Amniotic stem cell (primary cell): ENCODE measurements at places on chromosomes 4 and X.

- no peak for DNase-seq
Observed at GRCh38 chr4:149489321-149489720, 326.3 kb downstream of the IQCM start.

DNA sequence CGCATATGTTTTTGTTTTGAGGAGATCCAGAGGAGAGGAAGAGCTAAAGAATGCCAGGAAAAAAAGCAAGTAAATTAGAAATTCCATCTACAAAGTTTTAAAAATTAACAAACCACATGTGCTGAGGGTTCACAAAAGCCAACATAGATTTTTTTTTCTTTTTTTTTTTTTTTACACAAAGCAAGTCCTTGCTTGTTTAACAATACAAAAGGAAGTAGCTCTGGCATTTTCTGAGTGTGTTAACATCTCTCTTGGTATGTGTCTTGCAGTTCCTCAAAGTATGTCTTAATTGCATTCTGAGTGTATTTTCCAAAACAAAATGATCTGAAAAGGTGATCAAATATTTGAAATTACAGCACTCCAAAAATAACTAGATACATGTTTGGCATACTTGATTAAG, 1682.7 kb upstream of the AGA start:
- no peak for DNase-seq

DNA sequence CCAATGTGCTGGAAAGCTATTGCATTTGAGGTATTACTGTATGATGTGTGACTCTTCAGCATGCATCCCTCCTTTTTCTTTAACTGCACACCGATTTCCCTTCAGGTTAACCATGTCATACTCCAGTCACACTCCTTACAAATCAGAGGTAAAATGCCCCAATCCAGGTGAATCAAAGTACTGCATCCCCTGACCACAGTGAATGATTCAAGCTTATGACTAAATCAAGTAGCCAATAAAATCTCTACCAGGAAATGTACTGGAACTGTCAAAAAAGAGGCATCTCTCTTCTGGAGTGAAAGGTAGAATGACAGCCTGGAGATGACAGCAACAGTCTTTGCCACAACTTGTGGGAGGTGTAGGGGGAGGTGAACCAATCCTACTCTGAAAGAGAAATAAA, 10.4 kb downstream of the ADAMTS3 start:
- DNase-seq, result no peak

GRCh38 chr4:23041501-23041900, 348.8 kb downstream of the GBA3 start:
- DNase-seq, result no peak

GRCh38 chrX:18026166-18026565, 165.1 kb upstream of the RAI2 start:
- no peak for DNase-seq

DNA sequence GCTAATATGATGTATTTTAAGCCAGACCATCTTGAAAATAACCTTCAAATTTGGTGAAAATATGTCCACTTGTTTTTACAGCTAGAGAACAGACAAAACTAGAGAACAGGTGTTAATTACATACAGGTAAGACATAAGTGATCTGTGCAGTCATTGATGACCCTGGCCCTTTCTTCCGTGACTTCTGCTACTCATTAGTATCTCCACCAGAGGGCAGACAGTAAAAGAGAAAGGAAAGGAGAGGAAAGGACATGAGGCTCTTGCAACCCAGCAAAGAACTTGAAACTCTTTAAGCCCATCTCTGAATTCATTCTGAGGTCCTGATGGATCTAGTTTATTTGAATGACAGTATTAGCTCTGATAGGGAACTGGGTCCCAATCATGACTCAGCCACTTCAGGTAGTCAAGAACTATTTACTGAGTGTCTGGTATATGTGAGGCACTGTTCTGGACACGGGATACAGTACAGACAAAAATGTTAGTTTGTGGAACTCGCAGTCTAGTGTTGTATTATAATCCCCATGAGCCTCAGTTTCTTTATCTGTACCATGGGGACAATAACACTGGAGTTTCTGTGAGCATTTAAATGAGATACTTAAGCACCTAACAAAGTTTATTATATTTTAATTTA, 121.0 kb upstream of the TEX13D start:
- peak; percentile 1 for DNase-seq

- DNase-seq, result no peak
Observed at GRCh38 chr4:185383451-185383850, 12.3 kb downstream of the LRP2BP start.

DNA sequence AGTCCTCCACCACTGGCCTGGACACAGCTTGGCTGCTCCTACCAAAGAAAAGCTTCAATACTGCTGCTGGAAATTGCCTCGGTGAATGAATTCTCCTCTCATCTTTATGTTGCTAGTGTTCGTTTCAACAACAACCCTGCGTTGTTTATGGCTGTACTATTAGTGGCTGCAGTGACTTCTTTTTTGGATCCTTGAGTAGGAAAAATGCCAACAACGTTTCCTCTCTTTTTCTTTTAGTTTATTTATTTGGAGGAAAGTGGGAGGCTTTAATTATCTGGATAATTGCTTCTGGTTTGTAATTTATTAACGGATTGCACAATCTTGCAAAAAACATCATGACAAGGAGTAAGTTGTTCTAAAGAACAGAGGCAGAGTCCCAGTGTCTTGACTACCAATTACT, 464.1 kb upstream of the TRAM1L1 start:
- DNase-seq, result no peak

- no peak for DNase-seq
Observed at GRCh38 chr4:159150821-159151390, 48.0 kb downstream of the RAPGEF2 start.

DNA sequence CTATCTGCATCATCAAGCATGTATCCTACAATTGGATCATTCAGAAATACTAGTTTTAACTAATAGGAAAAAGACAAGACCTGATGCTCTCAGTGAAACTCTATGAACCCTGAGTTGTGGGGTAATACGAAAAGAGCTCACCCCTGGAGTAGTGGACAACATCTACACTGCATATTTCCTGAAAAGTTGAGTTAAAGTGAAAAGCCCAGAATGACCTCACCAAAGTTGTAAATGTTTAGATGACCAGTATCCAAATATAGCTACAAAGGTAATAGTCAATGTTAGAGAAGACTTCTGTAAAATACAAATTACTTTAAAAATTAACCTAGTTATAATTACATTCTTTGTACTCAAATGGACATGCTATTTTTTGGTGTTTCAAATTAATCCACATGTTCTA, 52.8 kb upstream of the SRPX start:
- DNase-seq, result no peak

- DNase-seq, result no peak
Observed at GRCh38 chr4:76199664-76200211, 13.9 kb downstream of the SCARB2 start.

- no peak for DNase-seq
Observed at GRCh38 chr4:92535599-92535998, 231.8 kb downstream of the GRID2 start.

DNA sequence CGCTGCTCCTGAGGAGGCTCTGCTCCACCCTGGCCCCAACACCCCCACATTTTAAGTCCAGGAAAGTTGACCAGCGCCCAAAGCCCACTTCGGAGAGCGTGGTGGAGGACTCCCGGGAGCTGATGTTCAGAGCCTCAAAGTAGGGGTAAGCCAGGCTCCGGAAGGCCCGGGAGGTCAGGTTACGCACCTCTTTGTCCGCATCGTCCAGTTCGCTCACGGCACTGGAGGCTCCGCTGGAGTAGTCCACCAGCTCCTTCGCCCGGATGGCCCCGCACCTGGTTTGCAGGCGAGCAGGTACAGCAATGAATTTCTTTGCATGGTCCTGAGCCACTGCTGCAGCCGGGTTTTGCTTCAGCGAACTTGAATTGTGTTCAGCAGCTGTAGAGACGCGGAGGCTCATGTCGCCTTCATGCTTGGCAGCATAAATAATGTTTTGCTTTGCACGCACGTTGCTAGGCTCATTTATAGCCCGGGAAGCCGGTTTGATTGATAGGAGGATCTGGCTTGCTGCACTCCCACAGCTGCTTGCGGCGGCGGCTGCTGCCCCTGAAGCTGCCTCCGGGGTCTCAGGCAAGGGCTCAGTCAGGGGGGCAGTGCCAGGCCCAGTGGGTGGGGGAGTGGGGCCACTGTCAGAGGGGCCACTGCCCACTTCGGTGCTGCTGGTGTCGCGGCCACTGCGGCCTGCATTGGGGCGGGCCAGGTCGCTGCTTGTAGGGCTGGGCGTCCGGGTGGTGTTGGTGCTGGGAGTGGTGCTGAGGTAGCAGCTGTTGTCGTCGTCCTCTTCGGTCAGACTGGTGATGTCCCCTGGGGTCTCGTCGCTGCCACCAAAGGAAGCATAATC, 4.8 kb downstream of the C4orf54 start:
- no peak for DNase-seq

GRCh38 chrX:28880136-28880535, 292.9 kb downstream of the IL1RAPL1 start:
- no peak for DNase-seq

DNA sequence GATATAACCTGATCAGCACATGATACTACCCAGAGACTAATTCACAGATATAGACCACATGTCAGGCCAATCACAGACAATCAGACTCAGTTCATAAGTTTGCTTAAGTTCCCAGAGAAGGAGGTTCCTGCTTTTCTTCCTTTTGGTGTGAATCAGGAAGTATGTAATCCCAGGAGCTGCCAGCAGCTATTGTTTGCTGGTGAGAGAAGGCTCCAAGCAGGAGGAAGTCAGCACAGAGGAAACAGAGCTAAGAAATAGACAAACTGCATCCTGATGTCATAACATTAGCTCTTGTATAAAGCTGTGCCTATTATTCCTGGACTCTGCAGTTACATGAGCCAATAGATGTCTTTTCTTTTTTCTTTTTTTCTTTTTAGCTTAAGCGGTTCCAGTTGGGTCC, 50.9 kb downstream of the UCHL1 start:
- no peak for DNase-seq

DNA sequence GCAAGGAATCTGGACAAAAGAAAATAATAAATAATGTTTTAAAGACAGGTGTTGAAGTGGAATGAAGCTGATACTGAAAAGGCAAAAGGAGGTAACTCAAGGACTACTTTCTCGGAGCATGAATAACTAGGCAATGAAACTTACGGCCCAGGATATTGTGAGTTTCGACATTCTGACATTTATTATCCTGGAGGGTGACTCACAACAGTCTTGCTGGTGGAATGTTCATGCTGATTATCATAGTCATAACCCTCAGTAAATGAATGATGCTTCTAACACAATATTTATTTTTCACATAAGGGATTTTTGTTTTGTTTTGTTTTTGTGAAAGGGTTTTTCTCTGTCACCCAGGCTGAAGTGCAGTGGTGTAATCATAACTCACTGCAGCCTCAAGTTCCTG, 147.0 kb upstream of the HPGD start:
- DNase-seq, result peak; percentile 67

DNA sequence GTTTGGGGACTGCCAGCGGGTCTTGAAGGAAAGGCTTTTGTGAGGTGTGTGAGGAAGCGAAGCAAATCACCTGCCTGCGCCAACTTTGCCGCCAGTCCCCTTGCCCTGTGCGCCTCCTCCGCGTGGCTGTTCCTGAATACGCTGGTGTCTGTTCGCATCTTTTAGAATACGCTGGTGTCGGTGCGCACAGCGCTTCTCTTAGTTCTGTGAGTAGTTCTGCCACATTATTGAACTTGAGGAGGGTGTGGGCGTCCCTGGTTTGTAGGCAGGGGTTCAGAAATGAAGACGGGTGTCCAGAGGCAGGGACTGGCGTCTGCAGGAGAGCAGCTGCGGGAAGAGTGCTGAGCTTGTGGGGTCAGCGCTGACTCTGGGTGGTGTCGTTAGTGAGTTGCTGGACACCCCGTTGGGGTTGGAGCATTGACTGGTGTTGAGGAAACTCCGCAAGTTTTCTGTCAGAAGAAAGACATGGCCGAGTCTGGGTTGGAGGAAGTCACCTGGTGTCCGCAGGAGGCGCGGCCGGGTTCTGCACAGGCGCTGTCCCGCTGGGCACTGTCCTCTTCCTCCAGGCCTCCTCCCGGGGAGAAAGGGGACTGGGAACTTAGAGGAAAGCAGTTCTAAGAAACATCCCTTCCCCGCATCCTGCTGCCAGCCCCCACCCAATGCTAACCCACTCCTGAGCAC, 930 bp downstream of the ZNF718 start:
- DNase-seq, result no peak

GRCh38 chr4:12123707-12124106, 695.0 kb upstream of the HS3ST1 start:
- no peak for DNase-seq

- DNase-seq, result no peak
Observed at GRCh38 chr4:89303814-89304388, 3.7 kb downstream of the GPRIN3 start.
